ENCODE measurements at places on chromosomes 13 and 19.

DNA sequence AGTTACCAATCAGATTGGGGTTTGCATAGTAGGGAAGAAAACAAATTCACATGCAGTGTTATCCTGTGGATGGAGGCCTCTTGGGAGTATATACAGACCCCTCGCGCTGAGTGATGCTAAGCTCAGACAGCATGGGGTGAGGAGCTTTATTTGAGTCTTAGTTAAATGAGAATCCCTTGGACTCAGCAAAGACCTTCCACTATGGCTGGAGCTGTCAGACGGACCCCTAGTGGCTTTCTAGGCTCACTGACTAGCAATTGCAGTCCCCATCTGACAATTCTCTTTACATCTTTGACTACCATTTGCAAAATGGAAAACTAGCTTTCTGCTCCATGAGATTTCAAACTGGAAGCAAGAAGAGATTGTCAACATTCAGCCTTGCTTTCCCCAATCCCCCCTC, 90.4 kb downstream of the STOML3 start:
- no peak for DNase-seq
- no peak overlapping the region for H3K4me3 ChIP-seq
- H3K4me1 ChIP-seq = no peaks in the 10 kb centered on the region
- H3K36me3 ChIP-seq = no peaks in the 10 kb centered on the region
- H3K27me3 ChIP-seq = no peaks in the 10 kb centered on the region

- peak overlapping the region; percentile 82 for H3K27ac ChIP-seq
- H3K36me3 ChIP-seq = peaks cover 8% of the 10 kb centered on the region
- H3K27me3 ChIP-seq = no peaks in the 10 kb centered on the region
Measured at GRCh38 chr19:19591133-19591825, 27.2 kb downstream of the PBX4 start.

DNA sequence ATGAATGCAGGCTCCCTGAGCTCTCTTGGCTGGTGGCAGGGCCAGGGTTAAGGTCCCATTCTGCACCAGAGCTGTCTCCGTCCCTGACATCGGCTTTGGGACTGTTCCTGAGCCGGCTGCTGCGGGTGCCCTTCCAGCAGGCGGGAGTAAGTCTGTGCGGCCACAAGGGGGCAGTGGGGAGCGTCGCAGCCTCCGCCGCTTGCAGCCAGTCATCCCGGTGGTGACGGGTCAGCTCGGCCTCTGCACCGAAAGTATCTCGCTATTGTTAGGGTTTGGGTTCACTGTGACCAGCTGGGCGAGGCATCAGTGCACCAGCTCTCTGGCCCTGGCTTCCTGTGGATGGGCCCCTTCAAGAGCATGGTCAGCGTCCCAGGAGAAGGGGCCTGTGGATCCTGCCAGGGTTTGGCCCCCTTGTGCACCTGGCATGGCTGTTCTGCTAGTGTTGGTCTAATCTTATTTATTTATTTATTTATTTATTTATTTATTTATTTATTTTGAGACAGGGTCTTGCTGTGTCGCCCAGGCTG, 15.1 kb downstream of the NDUFB7 start:
- no peaks in the 10 kb centered on the region for H3K36me3 ChIP-seq
- peak overlapping the region; percentile 25 for H3K4me3 ChIP-seq
- H3K27me3 ChIP-seq = no peaks in the 10 kb centered on the region
- no peak overlapping the region for H3K27ac ChIP-seq

DNA sequence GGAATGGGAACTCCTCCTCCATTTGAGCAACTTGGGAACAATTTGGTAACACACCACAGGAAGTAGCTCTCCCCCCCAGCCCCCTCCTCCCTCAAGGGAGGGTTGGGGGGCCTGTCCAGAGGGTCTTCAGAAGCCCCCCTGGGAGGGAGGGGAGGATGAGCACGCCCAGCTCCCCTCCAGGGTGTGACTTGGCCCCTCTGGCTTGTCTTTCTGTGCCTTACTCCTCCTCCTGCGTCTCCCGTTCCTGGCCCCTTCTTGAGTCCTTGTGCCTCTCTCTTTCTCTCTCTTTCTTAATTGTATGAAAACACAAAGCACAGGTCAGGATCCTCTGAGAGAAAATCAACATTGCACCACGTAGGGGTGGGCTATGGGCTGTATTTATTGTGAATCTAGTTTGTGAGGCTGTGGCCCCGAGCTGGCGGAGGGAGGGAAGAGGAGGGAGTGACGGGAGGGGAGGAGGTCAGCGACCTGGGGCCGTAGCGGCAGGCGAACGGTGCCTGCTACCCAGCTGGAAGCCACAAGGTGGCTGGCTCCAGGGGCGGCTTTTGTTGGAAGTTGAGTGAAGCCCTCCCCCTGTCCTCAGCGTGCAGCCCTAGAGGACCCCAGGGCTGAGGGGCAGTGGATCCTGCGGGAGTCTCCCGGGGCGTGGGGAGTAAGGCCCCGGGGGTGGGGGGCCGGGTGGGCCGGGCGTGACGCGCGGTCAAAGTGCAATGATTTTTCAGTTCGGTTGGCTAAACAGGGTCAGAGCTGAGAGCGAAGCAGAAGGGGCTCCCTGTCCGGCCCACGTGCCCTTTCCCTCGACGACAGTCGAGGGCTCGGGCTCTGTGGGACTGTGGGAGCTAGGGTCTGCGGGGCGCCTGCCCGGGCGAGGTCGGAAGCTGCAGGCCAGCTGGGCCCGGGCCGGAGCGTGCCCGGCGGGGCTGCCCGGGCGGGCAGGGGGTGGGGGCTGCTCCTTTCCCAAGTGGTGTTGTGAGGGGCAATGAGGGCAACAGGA, 6.4 kb downstream of the LYL1 start:
- H3K27ac ChIP-seq = peak overlapping the region; percentile 50
- H3K4me3 ChIP-seq = peak overlapping the region; percentile 27
- peaks cover 57% of the 10 kb centered on the region for H3K4me1 ChIP-seq
- H3K27me3 ChIP-seq = peaks cover 26% of the 10 kb centered on the region
- DNase-seq = no peak

DNA sequence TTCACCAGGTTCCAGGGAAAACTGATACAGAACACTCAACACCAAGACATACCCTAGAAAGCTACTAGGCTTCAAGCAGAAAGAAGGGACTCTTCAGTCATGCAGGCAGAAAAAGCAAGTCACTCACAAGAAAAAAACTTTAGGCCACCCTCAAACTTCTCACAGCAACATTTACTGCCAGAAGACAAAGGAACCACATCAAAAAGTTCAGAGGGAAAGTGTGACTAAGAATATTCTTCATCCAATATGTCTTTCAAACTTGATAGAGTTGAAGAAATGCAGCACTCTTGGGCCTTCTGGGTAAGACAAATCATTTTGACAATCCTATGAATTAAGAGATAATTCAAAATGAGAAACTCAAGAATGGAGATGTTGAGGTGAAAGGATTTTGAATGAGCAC, 7.7 kb downstream of the DZIP1 start:
- no peak overlapping the region for H3K4me3 ChIP-seq
- H3K4me1 ChIP-seq = no peaks in the 10 kb centered on the region
- no peaks in the 10 kb centered on the region for H3K36me3 ChIP-seq
- no peak overlapping the region for H3K27ac ChIP-seq

- no peaks in the 10 kb centered on the region for H3K4me1 ChIP-seq
- no peak for DNase-seq
- H3K4me3 ChIP-seq = no peak overlapping the region
- H3K27ac ChIP-seq = no peak overlapping the region
- H3K27me3 ChIP-seq = no peaks in the 10 kb centered on the region
Measured at GRCh38 chr13:113914333-113915011, 50.6 kb upstream of the GAS6 start.

DNA sequence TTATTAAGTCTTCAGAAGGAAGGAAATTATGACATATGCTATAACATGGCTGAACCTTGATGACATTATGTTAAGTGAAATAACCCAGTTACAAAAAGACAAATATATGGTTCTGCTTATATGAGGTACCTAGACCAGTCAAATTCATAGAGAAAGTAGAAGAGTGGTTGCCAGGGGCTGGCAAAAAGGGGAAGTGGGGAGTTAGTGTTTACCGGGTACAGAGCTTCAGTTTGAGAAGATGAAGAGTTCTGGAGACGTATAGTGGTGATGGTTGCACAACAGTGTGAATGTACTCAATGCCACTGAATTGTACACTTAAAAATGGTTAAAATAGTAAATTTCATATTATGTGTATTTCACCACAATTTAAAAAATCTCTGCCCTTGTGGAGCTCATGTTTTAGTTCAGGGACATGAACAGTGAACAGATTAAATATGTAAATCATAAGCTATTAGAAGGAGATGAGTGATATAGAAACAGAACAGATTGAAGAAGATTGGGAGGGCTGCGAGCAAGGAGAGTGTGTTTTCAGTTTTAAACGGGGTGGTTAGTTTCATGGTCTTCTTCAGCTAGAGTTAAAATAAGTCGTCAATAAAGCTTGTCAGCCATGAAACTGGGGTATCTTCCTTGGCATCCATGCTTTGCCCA, 355.2 kb downstream of the KCNRG start:
- H3K36me3 ChIP-seq = no peaks in the 10 kb centered on the region
- H3K27ac ChIP-seq = no peak overlapping the region
- H3K4me1 ChIP-seq = peaks cover 12% of the 10 kb centered on the region

- H3K27me3 ChIP-seq = no peaks in the 10 kb centered on the region
- DNase-seq = no peak
- H3K4me3 ChIP-seq = peak overlapping the region; percentile 86
Measured at GRCh38 chr19:38375748-38376147, 1.4 kb downstream of the PSMD8 start.

GRCh38 chr19:54612428-54612827, 17.9 kb upstream of the LILRB1 start:
- H3K27ac ChIP-seq = no peak overlapping the region
- no peaks in the 10 kb centered on the region for H3K27me3 ChIP-seq
- H3K4me3 ChIP-seq = no peak overlapping the region
- no peaks in the 10 kb centered on the region for H3K36me3 ChIP-seq
- H3K4me1 ChIP-seq = no peaks in the 10 kb centered on the region
- no peak for DNase-seq

DNA sequence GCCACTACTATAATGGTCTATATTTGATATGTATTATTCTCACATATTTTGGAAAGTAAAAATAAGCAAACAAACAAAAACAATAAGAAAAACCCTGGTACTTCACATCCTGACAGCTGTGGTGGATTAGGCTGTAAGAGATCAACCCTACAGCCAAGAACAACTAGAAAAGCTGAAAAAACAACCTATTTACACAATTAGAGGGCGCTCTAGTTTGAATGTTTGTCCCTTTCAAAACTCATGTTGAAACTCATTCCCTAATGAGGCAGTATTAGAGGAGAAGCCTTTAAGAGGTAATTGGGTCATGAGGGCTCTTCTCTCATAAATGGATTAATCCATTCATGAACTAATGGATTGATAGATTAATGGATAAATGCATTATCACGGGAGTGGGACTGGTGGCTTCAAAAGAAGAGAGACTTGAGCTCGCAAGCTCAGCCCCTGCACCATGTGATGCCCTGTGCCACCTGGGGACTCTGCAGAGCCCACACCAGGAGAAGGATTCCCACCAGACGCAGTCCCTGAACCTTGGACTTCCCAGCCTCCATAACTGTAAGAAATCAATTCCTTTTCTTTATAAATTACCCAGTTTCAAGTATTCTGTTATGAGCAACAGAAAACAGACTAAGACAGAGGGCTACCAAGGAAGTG, 733.9 kb upstream of the ARGLU1 start:
- no peak overlapping the region for H3K4me3 ChIP-seq
- H3K27ac ChIP-seq = no peak overlapping the region
- H3K27me3 ChIP-seq = no peaks in the 10 kb centered on the region
- no peaks in the 10 kb centered on the region for H3K36me3 ChIP-seq

- H3K36me3 ChIP-seq = no peaks in the 10 kb centered on the region
- H3K27me3 ChIP-seq = no peaks in the 10 kb centered on the region
- no peak overlapping the region for H3K27ac ChIP-seq
- no peaks in the 10 kb centered on the region for H3K4me1 ChIP-seq
Measured at GRCh38 chr19:46205183-46205984, 24.2 kb upstream of the IGFL1 start.

- H3K27ac ChIP-seq = no peak overlapping the region
- no peak for DNase-seq
- no peaks in the 10 kb centered on the region for H3K4me1 ChIP-seq
- H3K27me3 ChIP-seq = no peaks in the 10 kb centered on the region
- H3K36me3 ChIP-seq = no peaks in the 10 kb centered on the region
Measured at GRCh38 chr19:10846500-10847202, 1.6 kb upstream of the C19orf38 start.

GRCh38 chr13:43333176-43333575, 309.8 kb downstream of the DNAJC15 start:
- no peak overlapping the region for H3K4me3 ChIP-seq
- no peaks in the 10 kb centered on the region for H3K36me3 ChIP-seq
- no peak overlapping the region for H3K27ac ChIP-seq
- no peak for DNase-seq
- H3K4me1 ChIP-seq = no peaks in the 10 kb centered on the region

- H3K27me3 ChIP-seq = no peaks in the 10 kb centered on the region
- no peak overlapping the region for H3K4me3 ChIP-seq
- no peaks in the 10 kb centered on the region for H3K36me3 ChIP-seq
- DNase-seq = no peak
- H3K4me1 ChIP-seq = no peaks in the 10 kb centered on the region
Measured at GRCh38 chr19:51196181-51196580, 28.7 kb upstream of the CD33 start.

- no peaks in the 10 kb centered on the region for H3K36me3 ChIP-seq
- H3K4me1 ChIP-seq = no peaks in the 10 kb centered on the region
- no peak within 1 kb of the TSS for H3K4me3 ChIP-seq
- H3K27ac ChIP-seq = no peak within 1 kb of the TSS
Measured at GRCh38 chr13:37869756-37870488, at the start of gene TRPC4. TRPC4 (minus strand) TSS chr13:37869772; CDS start chr13:37783333, 86,439 bp downstream.

DNA sequence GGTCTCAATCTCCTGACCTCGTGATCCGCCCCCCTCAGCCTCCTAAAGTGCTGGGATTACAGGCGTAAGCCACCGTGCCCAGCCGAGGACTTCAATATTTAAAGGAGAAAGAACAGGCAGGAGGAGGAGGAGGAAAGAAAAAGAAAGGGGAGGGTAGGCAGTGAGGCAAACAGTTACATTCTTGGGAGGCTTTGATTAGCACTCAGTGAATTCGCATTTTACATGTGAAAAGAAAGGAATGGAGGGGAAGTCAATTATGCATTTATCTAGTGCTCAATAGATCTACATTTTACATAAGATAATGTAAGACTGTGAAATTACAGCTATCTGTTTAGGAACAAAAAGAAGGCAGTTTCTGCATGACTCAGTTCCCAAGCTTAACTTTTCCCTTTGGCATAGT, 30.9 kb upstream of the CXCL17 start:
- no peak for DNase-seq
- no peaks in the 10 kb centered on the region for H3K4me1 ChIP-seq
- H3K27ac ChIP-seq = no peak overlapping the region
- no peaks in the 10 kb centered on the region for H3K36me3 ChIP-seq
- H3K27me3 ChIP-seq = no peaks in the 10 kb centered on the region

- no peaks in the 10 kb centered on the region for H3K27me3 ChIP-seq
- no peaks in the 10 kb centered on the region for H3K4me1 ChIP-seq
- no peak overlapping the region for H3K27ac ChIP-seq
- H3K4me3 ChIP-seq = no peak overlapping the region
- DNase-seq = no peak
Measured at GRCh38 chr13:113663934-113664333, 3.1 kb upstream of the GRK1 start.

- H3K27ac ChIP-seq = no peak overlapping the region
- H3K4me1 ChIP-seq = no peaks in the 10 kb centered on the region
- DNase-seq = no peak
- no peaks in the 10 kb centered on the region for H3K36me3 ChIP-seq
- H3K4me3 ChIP-seq = no peak overlapping the region
Measured at GRCh38 chr13:32857077-32857476, 159.1 kb upstream of the KL start.

- H3K4me3 ChIP-seq = no peak overlapping the region
- H3K4me1 ChIP-seq = no peaks in the 10 kb centered on the region
- no peaks in the 10 kb centered on the region for H3K36me3 ChIP-seq
- DNase-seq = no peak
Measured at GRCh38 chr19:31675193-31675913, 326.1 kb upstream of the TSHZ3 start.
